Natural killer cell treated with Interleukin-12 subunit alpha and Interleukin-12 subunit beta and Interleukin-15 and Interleukin-18, amount 100 ng/mL, for 72 hours (primary cell): ENCODE measurements at places on chromosomes 13 and 19. TPM values are rescaled to one million over a fixed set of nuclear protein-coding genes. Genes with fewer than 3 reads are reported as not detected.

GRCh38 chr13:111905609-111905945, 161.4 kb upstream of the SOX1 start:
- no peak for DNase-seq

The APC2 gene
- 0.17 TPM for total RNA-seq

DNA sequence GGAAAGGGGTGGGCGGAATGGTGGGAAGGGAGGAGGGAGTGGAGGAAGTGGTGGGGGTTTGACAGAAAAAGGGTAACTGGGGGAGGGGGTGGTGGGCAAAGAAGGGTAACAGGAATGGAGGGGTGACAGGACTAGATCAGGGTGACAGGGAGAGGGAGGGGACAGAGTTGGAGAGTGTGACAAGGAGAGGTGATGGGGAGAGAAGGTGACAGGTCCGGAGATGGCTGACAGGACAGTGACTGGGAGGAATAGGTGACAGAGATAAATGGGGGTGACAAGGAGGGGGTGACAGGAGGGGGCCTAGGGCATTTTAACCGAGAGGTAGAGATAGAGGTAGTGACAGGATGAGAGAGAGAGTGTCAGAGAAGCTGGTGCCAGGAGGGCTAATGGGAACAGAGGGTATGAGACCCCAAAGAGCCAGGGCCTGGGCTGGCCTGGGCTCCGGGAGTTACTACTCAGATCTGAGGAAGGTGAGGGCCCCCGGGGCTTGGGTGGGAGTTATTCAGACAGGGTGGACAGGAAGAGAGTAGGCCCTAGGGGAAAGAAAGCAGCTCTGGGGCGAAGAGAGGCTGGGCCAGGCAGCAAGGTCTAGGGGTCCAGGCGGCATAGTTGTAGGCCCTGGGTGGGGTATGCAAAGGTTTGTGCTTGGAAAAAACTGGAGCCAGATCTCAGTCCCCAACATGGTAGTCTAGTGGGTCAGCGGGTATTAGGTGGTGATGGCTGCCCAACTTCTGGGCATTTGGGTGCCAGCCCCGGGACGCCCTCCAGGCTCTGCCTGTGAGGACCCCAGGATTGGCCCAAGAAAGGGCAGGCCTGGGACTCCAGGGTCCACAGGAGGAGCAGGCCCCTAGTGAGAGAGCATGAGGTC, 660 bp downstream of the CIC start:
- DNase-seq, result no peak

DNA sequence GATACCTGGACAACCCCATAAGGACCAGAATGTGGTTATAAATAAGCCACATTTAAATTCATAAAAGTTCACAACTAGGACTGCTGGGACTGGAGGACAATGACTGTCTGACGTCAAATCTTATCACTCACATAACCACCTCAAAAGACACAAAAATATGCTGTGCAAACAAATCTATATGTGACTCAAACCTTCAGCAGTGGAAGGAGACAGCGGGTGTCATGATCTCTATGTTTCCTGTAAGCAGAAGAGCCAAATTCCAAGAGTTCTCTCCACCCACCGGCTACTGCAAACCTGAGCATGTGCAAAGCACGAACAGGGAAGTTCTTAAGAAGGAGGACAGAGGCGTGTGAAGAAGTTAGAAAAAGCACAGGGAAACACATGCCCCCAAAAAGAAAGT, 113.2 kb downstream of the MYCBP2 start:
- DNase-seq, result no peak

DNA sequence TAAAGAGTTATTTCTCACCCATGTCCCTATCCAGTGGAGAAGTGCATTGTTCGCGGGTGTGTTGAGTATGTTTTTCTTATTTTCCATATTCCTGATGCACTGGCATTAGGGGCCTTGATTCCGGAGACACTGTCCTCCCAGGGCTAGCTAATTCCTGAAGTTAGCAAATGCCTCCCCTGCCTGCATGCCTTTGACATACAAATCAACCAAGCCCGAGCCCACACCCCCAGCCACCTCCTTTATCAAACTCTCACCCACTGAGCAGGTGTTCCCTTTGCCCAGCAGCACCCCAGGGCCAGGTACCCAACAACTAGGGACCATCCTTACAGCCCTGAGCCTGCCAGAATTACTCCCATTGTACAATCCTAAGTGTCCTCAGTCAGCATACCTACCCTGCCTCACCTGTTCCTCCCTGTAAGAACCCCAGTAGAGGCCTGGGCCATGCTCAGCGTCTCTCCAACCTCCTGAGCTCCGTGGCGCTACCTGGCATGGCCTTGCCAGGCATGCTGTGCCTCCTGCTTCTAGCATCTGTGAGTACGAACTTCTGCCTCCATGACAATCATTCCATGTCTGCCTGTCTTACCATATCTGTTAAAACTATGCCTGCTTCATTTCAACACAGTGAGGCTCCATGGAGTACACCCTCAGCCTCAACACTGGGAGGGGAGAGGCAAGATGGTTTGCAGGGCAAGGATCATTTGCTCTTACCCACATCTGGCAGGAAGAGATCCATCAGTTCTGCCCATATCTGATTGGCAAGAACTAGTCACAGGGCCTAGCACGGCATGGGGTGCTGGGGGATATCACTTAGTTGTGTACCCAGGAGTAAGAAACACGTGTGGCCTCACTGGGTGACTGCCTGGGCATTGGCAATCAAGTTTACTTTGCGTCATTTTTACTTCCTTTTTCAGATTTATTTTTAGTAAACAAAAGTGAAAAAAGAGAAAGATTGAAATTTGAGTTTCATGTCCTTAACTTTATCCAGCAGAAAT, 203.9 kb downstream of the SHISA2 start:
- no peak for DNase-seq

DNA sequence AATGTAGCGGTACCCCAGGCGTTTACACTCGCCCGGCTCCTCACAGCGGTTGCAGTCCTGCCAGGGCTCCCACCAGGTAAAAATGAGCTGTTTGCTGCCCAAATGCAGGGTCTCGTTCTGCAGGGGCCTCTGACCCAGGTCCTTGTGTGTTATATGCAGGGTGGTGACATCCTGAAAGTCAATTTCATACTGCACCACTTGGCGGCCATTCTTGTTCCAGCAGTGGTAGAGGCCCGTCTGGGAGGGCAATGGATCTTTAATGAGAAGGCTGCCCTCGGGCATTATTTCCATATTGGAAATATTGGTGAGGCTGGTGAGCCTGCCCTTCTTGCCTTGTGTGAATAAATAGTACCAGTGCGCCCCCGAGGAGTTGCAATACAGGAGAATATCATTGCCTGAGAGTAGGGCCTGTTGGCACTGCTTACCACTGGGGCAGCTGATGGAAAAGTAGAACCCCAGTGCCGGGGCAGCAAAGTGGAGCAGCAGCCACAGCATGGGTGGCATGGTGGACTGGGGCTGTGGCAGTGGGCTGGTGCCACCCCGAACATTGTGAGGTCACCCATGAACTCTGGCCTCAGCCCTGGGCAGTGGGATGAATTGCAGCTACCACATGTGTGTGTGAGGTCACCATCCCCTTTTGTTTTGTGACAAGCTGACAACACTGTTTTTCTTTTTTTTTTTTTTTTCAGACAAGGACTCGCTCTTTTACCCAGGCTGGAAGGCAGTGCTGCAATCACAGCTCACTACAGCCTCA, at the start of gene FAM187B:
Gene FAM187B, minus strand, starts transcription at position 563 of the 754 bp plus-strand sequence. Its CDS starts 59 bp downstream, at position 504.
- DNase-seq, result no peak

DNA sequence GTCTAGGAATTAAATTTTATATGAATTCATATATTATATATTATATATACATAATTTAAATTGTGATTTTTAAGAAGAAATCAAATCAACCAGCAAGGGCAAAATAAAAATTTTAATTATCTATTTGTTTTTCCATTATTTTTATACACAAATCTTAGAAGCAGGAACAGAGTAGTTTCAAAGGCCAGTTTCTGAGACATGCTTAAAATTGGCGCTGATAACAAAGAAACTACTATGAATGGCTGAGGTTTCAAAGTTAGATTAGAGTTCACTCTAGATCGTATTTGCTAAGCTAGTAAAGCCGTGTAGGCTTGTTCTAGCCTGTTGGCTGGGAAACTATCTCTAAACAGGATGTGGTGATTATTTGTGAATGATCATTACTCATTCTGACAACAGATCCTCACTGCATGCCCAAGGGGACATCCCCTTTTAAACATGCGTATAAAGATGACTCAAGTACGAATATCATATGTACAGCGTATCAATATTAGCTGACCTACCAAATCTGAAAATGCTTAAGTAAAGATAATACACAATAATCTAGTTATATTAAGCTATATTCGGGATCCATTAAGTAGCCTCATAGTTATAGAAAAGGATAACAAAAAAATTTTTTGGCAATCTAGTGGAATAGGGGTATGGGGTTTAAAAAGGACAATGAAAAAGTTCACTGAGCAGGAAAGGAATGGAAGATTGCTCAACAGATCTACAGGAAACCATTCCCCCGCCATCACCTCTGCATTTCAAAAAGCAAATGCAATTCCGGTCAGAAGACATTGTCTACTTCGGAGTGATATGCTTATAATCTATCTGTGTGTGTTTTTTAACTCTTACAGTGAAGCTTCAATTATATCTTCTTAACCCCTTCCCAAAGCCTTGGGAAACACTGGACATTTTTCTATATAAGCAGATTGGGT, 150.1 kb downstream of the SHISA2 start:
- peak; percentile 66 for DNase-seq
